ENCODE measurements at places on chromosomes 5 and 9.

- no peak for DNase-seq
Measured at GRCh38 chr9:76692458-76693129, 71.6 kb upstream of the PCA3 start.

- no peak for DNase-seq
Measured at GRCh38 chr9:135079676-135080075, 7.8 kb upstream of the OLFM1 start.

DNA sequence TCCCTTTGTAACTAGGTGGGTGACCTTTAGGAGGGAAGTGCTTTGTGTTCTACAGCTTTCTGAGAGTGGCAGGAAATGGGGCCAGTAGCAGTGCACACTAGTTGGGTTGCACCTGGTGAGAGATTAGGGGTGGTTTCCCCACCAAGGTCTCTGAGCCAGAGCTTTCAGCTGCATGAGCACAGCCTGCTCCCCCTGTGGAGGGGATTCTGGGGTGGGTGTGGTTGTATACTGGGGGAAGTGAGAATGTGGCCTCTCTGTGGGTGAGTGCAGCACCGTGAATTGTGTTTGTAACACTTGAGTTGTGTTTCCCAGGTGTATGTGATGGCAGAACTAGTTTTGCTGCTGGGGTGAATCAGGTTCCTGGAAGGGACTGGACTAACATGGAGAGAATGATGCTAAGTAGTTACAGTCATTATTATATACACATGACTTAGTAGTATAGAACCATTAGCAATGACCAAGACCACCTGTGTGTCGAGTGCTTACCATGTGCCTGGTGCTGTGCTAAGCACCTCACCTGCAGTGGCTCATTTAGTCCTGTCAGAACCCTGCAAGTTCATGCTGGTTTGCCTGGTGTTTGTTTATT is 11.8 kb upstream of the CXXC5 start:
- DNase-seq, result no peak

DNA sequence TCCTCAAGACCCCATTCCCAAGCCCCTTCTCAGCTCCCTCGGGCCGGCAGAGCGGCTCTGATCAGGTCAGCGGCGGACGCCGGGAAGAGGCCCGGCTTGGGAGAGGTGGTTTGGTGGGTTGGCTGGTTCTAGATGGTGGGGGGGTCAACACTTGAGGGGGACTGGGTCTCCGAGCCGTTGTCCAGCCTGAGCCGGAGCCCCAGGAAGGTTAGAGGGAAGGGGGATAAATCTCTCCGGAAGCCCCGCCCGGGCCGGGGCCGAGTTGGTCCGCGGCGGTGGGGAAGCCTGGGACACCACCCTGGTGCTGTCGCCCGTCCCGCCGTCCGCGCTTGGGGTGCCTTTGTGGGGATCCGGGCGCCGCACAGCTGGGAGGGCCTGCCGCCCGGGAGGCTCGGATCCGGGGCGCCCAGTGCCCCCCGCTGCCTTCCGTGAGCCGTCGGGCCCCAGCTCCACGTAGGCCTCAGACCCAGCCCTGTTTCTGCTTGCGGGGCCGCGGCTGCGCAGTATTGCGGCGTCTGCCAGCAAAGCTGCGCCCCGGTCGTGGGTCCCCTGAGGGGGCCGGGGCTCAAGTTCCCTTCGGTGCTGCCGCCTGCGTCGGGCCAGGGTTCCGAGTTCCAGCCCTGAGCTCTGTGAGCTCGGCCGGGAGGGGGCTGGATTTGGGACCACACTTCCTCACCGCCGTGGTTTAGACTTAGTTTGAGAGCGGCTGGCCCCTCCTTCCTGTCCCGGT is 542 bp upstream of the TRIM52 start:
- DNase-seq, result peak; percentile 62

DNA sequence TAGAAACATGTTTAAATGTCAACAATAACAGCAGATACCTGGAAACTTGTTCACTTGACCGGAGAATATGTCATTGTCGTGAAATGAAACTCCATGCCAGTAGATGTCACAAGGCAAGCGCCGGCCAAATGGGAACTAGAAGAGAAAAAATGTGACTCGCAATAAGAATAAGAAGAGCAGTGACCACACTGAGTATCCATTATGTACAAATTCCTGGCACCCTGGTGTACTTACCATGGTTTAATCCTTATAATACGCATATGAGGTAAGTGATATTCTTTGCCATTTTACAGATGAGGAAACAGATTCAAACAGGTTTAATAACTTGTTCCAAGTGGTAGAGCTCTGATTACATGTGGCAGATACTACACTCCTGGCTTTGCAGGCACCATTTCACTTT is 53.9 kb downstream of the TTLL11 start:
- no peak for DNase-seq

DNA sequence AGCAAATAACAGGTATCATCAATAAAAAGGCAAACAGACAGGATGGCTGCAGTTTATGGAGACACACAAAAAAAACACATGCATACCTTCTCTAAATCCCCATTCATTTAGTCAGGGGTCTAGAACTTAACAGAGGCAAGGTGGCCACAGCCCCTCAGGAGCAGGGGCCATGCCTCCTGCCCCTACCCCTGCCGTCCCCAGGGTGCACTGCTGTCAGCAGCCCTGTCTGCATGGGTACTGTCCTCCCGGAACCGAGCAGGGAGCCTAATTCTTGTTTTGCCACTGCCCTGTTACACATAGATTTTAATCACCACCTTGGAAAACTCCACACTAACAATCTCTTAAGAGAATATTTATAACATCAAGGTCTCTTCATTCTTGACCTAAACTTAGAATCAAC is 39.0 kb downstream of the ADAMTS12 start:
- no peak for DNase-seq

Measured in activated T-helper 1 cell treated with Interleukin-2 at 50 U/mL for 16 hours (primary cell).